ENCODE measurements at places on chromosomes 6 and 20. TPM values are rescaled to one million over a fixed set of nuclear protein-coding genes. Genes with fewer than 3 reads are reported as not detected.

The CLIC5 gene
- total RNA-seq: 0.14 TPM

The RIPPLY2 gene
- total RNA-seq: not detected

The SLC17A1 gene
- total RNA-seq: not detected

The DNAH8 gene
- total RNA-seq: not detected

The INSM1 gene
- not detected for total RNA-seq

The SMPDL3A gene
- total RNA-seq: 7.3 TPM

The FKBP1C gene
- 0.32 TPM for total RNA-seq

The CHRNA4 gene
- total RNA-seq: 0.82 TPM

The KHDC1 gene
- 2.9 TPM for total RNA-seq

The FOXQ1 gene
- 0.24 TPM for total RNA-seq
